Stimulated activated CD8-positive, alpha-beta memory T cell treated with anti-CD3 and anti-CD28 coated beads, Interleukin-7, amount 100 ng/mL, for 24 hours (primary cell): ENCODE measurements at places on chromosomes 12 and 14.

DNA sequence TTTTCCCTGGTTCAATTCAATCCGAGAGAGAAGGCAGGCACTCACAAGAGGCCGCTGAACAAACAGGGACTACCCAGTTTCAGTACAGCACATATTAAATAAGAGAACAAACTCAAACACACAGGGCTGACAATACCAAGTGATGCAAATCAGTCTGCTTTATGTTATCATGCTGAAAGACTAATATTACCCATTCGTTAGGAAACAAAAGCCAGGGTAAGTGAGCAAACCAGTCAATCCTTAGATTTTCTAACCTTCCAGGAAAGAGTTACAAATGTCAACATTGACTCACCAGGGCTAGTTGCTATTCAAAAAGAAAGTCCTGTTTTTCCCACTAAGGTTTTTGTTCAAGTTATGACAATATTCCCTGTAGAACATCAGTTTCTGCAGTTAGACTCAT is 246.2 kb downstream of the C12orf42 start:
- DNase-seq, result no peak

DNA sequence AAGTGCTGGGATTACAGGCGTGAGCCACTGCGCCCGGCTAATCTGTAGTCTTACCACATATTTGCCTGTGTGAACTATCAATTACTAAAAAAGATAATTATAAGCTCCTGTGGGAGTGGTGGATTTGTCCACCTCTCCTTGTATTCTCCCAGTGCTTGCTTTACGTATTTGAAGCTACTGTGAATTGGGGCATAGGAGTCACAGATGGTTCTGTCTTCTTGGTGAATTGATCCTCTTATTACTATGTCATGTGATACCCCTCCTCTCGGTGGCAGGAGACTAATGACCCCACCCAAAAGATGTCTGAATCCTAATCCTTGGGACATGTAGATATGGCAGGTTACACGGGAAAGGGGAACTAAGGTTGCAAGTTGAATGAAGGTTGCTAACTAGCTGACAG is 11.8 kb downstream of the GPR132 start:
- DNase-seq, result no peak

GRCh38 chr14:34833549-34834523 is 41.3 kb downstream of the BAZ1A start:
- DNase-seq, result no peak

DNA sequence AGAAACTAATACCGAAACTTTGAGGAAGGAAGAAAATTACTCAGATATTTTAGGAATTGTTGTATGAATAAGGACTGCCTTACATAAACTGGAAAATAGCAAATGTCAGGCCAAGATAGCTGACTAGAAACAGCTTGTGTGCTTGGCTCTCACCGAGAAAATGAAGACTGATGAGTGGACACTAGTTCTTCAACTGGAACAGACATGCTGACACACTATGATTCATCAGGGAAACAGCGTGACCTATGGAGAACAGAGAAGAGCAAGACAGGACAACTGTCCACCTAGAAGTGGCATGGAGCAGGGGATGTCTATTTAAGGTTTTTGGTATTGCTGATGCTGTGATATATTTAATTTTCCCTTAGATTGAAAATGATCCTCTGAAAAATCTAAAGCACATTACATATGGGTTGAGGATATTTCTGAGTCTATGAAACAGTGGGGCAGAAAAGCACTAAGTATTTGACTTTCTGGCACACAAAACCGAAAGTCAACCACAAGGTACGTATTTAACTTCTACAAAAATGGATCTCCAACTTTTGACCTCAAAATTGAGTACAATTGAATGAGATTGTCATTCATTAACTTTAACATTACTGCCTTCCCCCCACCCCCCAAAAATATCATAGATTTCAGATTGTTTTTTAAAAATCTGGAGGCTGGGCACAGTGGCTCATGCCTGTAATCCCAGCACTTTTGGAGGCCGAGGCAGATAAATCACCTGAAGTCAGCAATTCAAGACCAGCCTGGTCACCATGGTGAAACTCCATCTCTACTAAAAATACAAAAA is 863.2 kb downstream of the LRFN5 start:
- no peak for DNase-seq

DNA sequence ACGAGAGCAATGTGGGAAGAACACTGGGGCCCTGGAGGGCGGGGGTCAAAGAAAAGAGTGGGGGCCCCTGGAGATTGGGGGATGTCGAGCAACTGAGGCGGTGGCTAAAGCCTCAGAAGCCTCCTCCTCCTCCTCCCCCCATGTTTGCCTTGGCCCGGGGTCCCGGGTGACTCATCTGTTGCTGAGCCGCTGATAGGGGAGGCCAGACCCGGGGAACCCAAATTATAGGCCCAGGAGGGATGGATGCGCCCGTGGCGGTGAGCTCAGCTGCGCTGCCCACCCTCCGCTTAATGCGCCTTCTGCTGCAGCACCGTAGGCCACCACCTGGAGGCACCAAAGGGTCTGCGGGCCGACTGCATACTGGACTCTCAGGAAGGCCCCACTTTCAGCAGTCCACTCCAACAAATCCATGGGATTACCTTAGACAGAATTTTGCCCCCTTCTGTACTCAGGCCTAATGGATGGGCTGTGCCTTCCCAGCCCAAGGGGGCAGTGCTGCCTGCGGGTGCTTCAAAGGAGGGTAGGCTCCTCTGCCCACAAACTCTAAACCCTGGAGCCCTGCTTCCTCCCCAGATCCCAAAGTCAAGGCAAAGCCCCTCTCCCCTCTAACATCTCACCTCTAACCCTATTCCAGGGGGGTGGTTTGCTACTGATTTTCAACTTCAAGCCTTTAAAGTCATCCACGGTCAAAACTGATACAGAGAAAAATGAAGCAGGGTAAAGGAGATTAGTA is 2.6 kb upstream of the WNT10B start:
- DNase-seq, result no peak

- no peak for DNase-seq
These were observed 18.4 kb downstream of the SAV1 start for GRCh38 chr14:50649691-50650090.

- DNase-seq, result no peak
These were observed 1.7 kb upstream of the SELPLG start for GRCh38 chr12:108635201-108635996.

- no peak for DNase-seq
These were observed 76.3 kb downstream of the MAP1LC3B2 start for GRCh38 chr12:116635487-116635886.

DNA sequence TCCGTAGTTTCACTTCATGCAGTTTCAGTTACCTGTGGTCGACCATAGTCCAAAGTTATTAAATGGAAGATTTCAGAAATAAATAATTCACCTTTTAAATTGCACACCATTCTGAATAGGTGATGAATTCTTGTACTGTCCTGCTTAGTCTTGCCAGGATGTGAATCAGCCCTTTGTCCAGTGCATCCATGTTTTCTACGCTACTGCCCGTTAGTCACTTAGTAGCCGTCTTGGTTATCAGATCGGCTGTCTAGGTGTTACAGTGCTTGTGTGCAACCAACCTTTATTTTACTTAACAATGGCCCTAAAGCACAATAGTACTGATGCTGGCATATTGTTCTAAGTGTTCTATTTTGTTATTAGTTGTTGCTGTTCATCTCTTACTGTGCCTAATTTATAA is 146.7 kb downstream of the ACSS3 start:
- DNase-seq, result no peak
